ENCODE measurements at places on chromosomes 11 and 22.

- no peak for DNase-seq
Observed at GRCh38 chr22:36480941-36481392, 473 bp downstream of the TXN2 start.

- DNase-seq: no peak
Observed at GRCh38 chr11:122682464-122682863, 26.9 kb downstream of the UBASH3B start.

DNA sequence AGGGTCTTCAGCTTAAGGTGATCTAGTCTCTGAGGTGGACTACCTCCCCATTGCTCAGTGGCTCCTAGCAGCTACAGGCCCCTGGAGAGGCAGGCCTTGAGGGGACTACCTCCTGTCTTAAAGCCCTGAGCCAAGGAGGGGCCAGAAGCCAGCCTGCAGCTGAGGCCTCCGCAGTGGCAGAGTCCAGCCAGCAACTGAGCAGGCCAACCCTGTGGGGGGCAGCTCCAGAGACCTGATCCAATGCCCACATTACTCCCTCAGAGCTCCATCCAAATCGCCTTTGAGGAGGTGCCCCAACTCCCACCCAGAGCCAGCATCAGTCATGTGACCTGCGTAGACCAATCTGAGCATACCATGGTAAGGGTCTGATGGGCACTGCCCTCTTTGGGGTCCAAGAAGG, 2.7 kb downstream of the C2CD2L start:
- DNase-seq: no peak

- no peak for DNase-seq
Observed at GRCh38 chr22:36478966-36479365, 2.5 kb downstream of the TXN2 start.

GRCh38 chr11:67634366-67635230, 4.9 kb upstream of the NUDT8 start:
- no peak for DNase-seq

DNA sequence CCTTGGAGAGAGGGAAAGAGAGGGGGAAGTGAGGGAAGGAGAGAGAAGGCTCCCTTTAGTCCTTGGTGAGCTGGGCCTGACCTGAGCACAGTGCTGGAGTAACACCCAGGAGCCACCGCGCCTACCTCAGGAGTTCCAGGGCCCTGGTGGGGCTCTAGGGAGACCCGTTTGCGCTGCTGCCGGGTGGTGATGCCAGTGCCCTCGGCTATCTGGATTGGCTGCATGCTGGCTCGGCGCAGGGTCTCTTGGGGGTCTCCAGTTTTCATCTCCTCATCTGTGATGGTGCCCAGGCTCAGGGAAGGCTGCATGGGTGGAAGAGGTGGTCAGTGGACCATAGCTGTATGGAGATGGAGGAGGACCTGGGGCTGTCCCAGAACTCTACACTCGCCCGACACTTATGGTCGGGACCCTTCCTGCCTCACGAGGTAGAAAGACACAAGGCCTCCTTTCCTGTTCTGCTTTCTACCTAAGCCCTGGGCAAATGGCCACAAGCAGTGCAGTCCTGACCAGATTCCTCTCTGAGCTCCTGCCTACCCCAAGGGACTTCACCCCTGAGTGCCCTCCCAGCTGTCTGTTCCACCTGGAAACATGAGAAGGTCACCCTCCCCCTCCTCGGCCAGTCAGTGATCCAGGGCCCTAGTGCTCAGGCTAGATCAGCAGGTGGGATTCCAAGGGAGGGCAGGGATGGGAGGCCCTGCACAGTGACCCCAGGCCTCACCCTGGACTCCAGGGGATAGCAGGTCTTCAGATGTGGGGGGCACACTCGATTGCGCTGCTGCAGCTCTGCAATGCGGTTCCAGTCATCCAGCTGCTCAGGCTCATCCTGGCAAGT, 6.0 kb downstream of the IL18BP start:
- DNase-seq: no peak

DNA sequence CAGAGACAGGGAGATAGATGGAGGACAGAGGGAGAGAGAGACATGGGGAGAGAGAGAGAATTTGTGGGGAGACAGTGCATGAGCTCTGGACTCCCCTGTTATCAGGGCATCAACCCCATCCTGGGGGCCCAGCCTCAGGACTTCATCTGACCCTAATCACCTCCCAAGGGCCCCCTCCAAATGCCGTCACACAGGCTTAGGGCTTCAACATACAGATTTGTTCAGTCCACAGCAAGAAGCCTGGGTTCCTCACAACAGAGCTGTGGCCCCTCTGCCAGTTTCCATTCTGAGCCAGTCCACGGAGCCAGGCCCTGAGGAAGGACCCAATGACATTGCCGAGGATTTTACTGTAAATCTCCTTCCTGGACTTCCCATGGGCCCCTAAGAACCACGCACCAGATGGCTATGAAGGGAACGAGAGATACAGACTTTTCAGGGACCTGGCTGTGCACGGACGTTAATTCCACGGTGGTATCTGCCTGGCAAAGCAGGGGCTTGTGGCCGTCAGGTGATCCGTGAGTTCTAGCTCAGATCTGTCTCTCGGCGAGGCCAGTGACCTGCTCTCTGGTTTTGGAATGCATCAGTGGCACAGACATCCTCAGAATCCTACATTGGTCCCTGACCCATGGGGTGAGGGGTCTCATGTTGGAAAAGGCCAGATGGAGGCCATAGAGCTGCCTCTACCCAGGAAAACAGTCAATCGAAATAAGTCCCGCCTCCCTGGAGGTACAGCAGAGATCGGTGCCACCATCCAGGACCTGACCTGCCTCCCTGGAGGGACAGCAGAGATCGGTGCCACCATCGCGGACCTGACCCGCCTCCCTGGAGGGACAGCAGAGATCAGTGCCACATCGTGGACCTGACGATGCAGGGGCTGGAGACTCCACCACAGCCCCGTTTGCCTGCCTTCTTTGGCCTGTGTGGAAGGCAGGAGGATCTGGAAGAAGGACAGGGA, 8.7 kb upstream of the B4GALNT4 start:
- no peak for DNase-seq

GRCh38 chr22:50059881-50060262, 1.8 kb upstream of the TTLL8 start:
- DNase-seq: no peak

GRCh38 chr11:126830216-126830806, 170.3 kb downstream of the KIRREL3 start:
- peak; percentile 79 for DNase-seq

DNA sequence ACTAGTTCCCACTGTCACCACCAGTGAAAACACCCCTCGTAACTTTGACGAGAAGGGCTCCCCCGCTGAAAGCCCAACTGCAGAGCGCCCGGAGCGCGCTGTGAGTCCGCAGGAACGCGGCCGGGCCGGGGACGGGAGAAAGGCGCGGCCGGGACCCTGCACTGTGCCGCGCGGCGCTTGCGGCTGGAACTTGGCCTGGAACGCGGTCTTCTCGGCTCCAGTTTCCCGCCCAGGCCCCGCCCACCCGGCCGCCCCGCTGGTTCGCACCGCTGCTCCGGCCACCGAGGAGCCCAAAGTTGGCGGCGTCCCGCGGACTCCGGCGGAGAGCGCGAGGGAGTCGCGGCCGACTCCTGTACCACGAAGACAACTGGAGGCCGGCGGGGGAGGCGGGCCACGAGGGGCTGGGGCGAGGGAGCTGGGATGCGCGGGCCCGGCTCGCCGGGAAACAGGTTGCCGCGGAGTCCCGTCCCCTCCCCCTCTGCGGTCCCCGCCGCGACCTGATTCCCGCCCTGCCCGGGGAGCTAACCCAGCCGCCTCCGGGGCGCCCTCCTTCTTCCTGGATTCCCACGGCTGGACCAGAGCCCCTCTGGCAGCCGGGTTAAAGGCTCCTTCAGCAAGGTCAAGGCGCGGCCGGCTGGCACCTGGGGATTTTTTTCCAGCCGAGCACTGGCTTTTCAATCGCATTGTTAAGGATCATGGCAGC, 3.4 kb downstream of the TENM4 start:
- no peak for DNase-seq

- no peak for DNase-seq
Observed at GRCh38 chr11:74956397-74957015, 7.4 kb downstream of the SPCS2 start.
